Activated T-cell treated with anti-CD3 and anti-CD28 coated beads, Interleukin-2, amount 50 U/mL, for 1 hour (primary cell): ENCODE measurements at places on chromosomes 7 and 10.

DNA sequence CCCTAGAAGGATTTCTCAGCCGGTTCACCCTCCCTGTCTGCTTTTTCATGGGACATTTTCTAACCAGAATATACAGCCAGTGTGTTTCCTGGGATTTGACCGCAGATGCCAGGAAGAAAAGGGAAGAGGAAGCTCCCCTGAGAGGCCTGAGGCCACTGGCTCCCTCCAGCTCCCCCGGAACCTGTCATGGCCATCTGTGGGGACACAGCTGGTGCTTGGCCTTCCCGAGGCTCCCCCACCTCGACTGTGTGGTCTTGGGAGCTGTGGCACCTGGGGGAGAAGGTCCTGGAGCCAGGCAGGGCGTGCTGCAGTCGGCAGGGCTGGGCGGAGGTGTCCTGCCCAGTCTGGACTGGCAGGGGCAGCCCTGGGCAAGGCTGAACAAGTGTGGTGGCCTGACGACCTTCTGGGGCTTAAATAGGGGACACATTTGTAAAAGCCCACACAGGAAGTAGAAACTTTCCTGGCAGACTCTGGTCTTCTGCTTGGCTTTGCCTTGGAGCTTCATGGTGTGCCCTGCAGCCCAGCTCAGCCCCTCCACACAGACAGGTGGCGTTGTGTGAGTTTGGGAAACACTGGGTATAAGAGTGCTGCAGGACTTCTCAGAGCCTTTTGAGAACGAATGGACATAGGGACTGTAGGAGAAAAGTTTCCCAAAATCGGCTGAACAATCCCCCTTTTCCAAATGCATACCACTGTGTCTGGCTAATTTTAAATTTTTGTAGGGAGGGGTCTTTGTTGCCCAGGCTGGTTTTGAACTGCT, 6.8 kb downstream of the BRI3 start:
- no peak for DNase-seq

- DNase-seq, result no peak
Measured at GRCh38 chr7:1210321-1210978, 22.2 kb upstream of the UNCX start.

GRCh38 chr7:36441344-36442022, 51.8 kb downstream of the ANLN start:
- DNase-seq, result no peak

- DNase-seq, result no peak
Measured at GRCh38 chr10:108789336-108789735, 1134.0 kb downstream of the XPNPEP1 start.

DNA sequence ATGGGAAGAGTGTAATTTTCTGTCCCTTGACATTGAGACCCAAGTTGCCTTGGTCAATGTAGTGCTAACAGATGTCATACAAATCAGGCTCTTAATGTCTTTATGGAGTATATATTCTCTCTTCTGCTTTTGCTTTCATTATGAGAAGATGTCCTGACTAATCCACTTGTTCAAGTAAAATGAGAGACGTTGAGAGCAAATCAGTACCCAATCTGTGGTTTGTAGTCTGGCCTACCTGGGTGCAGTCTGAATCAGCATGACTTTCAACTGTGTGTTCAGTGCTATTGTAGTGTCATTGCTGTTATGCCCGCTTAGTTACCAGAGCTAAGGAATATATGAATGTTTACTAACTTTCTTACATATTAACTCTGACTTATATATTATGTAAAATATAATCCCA, 612.4 kb downstream of the ANKRD7 start:
- no peak for DNase-seq

- DNase-seq, result no peak
Measured at GRCh38 chr7:114949231-114949630, 27.3 kb downstream of the MDFIC start.

GRCh38 chr7:36057323-36057722, 95.7 kb upstream of the EEPD1 start:
- DNase-seq, result no peak

- DNase-seq, result no peak
Measured at GRCh38 chr10:101228966-101229265, 347 bp downstream of the LBX1 start.

DNA sequence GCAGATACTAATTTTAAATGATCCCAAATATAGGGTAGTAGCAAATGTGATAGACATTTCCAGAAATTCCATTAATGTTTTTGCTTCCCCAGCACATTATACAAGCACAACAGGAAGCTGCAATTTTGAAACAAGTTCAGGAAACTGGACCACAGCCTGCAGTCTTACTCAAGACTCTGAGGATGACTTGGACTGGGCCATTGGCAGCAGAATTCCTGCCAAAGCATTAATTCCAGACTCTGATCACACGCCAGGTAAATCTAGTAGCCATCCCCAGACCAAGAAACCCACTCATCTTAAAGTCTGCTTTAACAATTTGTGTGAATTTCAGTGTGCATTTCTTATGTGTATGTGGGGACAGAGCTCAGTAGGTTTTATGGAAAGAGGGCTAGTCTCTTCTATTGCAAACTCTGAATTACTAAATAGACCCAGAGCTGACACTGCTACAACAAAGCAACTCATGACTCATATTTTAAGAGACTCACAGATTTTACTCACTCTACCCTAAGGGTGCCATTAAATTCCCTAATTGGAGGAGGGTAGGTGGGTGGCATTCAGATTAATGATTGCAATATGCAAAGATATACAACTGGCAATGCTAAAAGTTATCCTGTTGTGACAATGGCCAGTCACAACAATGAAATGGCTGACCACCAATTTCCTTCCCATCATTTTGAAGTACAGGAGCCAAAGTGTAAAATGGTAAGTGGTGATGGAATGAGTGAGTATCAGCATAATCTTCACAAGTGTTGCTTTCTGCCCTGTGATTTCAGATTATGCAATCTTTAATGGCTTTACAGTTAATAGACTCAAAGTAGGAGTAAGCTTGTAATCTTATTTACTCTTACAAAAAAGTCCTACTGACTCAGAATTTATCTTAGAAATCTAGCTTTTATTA, 317.6 kb upstream of the PLXDC2 start:
- DNase-seq, result no peak
